Stimulated activated CD8-positive, alpha-beta memory T cell treated with anti-CD3 and anti-CD28 coated beads, Interleukin-4, amount 100 ng/mL, for 4 hours (primary cell): ENCODE measurements at places on chromosomes 7 and 10.

DNA sequence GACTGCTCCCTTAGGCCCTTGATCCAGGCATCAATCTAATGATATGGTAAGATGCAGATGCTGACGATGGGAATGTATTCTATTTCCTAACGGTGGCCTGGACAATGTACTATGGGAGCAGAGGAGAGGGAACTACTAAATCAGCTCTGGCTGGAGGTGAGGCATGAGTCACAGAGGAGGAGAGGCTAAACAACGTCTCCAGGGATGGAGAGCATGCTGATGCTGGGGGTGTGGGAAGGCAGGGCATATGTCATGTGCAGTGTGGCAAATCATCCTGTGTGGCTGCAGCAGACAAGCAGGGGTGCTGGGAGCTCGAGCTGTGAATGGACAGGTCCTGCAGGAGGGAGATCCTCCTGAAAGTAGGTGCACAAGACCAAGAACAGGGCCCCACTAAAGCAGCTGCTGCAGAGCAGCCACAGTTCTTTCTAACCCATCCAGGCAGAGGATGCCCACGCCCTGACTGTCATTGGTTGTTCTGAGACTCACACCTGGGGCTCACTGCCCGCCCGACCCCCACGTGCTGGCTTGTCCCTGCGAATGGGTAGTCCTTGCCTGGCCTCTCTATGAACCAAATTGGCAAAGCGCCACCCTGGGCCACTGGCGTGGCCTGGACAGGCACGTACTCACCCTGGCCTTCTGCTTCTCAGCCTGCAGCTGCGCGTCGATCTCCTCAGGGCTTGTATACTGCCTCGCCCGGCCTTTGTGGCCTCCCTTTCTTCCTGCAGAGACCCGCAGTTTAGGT is 4.0 kb downstream of the PDAP1 start:
- DNase-seq: no peak

GRCh38 chr10:80465839-80466590 is 11.9 kb downstream of the TSPAN14 start:
- no peak for DNase-seq

DNA sequence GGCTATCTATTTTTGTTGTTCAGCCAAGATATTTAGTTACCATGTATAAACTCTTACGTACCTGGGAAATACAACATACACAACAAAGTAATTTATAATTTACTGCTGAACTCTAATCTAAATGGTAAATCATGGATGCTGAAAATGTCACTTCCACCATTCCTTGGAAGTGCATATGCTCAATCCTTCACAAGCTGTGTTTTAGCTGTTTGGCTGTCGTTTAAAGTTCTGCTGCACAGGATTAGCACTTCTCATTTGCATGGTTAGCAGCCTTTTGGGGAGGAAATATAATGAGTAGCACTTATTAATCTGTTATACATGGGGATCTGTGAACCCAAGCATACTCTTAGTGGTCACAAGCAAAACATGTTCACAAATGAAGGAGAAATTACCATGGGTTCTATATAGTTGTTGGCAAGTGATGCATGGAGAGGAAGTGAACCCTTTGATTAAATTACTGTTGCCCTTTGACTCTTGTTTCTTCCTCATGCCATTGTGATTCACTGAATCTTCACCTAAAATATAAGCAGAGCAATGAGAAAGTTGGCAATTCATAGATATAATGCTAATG is 18.5 kb downstream of the PIK3CG start:
- no peak for DNase-seq

- no peak for DNase-seq
These were observed 20.1 kb upstream of the ITPRID1 start for GRCh38 chr7:31493714-31494181.

DNA sequence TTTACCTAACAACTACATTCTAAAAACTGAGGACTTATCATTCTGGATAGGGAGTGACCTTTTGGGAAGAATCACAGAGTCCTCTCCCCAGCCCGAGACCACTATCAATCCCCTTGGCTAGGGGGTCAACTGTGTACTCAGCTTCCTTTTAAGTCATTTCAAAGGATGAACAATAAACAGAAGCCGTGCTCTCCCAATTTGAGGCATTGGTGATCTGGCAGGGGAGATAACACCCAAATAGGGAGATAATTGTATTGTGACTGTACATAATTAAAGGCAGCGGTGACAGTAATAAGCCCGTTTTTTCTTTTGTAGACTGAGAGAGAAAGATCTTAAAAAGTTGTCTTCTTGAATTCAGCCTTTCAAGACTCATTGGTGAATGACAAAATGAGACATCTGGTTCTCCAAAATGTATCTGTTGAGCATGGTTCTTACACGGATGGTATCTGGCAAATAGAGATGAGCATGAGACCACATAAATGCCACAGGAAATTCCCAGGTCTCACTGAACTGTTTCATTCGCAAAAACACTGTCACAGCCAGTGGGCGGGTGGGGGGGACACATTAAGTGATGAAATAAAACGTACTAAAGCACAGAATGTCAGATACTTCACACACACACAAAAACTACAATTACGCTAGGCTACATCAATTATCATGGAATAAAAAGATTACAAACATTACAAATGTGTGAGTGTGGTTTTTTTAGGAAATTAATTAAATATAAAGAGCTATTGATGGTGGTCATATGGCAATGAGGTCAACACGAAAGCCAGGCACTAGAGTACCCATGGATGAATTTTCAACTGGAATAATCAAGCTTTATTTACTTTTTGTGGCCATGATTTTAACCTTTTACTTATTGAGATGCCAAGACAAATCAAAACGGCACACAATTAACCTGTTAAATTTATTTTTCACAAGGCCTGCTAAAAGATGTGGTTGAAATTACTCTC is 108.4 kb downstream of the HIPK2 start:
- no peak for DNase-seq

GRCh38 chr7:3911685-3912084 is 610.6 kb downstream of the SDK1 start:
- no peak for DNase-seq
